ENCODE measurements at places on chromosomes 6 and 20. TPM values are rescaled to one million over a fixed set of nuclear protein-coding genes. Genes with fewer than 3 reads are reported as not detected.

ADGB gene
- 0.99 TPM for total RNA-seq

NNAT gene
- total RNA-seq, result 1,965 TPM

CAPN11 gene
- 0.20 TPM for total RNA-seq

GRCh38 chr6:154301839-154302752 lies 54.5 kb downstream of the IPCEF1 start:
- DNase-seq, result no peak

DNA sequence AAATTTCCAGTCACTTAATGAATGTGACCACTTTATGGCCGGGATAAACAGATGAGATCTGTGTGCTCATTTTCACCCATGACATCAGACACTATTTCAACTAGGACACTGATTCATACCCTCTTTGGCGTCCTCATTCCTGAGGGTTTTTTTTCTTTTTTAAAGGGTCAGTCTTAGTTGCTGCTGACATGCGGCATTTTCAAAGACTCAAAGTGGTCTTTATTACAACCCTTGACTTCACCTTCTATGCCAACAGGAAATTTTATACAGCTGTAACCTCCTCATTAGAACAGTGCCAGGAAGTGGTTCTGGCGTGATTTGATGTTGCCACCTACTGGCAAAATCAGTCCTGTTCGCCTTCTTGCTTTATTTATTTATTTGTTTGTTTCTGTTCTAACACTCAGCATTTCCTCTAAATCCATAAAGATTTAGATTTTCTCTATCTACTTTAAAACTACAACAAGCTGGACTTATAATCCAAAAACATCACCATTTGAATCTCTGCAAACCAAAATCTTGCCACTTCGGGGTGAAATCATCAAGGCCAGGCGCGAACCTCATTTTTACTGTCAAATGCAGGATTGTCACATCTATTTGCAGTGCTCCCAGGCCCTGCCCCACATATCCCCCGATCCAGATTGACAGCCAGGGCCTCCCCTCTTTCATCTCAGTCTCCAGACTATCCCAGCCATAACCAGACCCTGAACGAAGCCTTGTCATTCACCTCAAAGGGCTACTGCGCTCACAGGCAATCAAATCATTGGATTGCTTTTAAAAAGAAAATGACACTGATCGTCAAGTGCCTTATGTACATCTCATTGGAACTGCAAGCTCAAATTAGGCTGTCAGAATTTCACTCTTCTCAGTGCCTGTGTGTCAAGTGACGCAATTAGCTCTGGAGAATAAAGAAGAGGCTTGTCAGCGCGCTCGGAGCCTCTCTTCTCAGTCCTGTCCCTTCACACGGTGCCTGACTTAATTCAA lies 77.5 kb downstream of the C6orf118 start:
- peak; percentile 74 for DNase-seq

- no peak for DNase-seq
Measured at GRCh38 chr20:62266340-62266739, 28.0 kb downstream of the OSBPL2 start.

GRCh38 chr6:55937261-55937947 lies 62.0 kb upstream of the BMP5 start:
- no peak for DNase-seq

GRCh38 chr20:45826381-45827019 lies 612 bp downstream of the TNNC2 start:
- DNase-seq, result no peak

- no peak for DNase-seq
Measured at GRCh38 chr6:18118330-18118729, 4.1 kb downstream of the NHLRC1 start.

DNA sequence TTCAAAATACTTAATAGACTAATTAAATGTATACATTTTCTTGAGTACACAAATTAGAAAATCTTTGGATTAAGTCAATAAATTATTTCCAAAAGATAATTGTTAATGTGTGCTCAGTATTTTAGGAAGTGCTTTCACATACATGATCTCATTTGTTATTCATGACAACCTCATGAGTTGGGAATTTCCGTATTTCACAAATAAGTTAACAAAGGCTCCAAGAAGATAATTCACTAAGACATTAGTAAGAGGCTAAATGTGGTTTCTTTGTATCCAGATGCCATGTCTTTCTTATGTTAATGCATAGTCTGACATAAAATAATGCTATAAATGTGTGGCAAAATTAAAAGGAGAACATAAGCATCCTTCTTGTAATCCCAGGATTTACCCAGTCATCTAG lies 79.5 kb upstream of the TCF21 start:
- DNase-seq, result no peak

- DNase-seq, result no peak
Measured at GRCh38 chr20:965956-966355, 36.2 kb downstream of the RSPO4 start.

DNA sequence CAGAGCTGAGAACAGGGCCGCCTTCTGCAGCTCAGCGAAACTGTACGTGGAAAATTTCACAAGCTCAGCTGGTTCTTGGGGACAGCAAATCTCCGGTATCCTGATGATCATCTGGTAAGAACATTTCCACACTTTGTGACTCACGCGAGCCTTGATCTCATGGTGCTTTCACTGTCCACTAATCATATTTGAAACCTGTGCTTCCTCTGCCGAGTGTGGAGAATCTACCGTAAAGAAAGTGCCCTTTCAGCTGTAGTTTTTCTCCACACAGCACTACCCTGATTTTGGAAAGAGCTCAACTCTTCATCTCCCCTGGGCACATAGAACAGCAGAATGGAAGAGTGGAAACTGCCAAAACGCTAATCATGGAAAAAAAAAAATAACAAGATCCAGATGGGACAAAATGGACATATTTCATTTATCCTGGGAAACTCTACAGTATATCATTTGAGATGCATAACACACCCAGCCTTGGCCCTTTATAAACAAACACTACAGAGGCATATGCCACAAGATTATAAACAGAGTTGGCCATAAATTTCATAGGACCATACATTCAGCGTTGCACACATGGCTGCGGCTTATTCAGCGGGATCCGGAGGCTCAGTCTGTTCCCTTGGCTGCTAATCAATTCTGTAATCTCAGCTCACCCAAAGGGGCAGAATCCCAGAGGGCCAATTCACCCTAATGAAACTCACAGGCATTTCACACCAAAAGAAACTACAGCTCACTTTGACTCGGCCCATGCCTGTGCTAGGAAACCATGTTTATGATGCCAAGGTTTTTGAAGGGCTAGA lies 434.5 kb downstream of the HDGFL1 start:
- DNase-seq, result peak; percentile 11

GRCh38 chr6:45148278-45148677 lies 179.9 kb upstream of the RUNX2 start:
- no peak for DNase-seq

DNA sequence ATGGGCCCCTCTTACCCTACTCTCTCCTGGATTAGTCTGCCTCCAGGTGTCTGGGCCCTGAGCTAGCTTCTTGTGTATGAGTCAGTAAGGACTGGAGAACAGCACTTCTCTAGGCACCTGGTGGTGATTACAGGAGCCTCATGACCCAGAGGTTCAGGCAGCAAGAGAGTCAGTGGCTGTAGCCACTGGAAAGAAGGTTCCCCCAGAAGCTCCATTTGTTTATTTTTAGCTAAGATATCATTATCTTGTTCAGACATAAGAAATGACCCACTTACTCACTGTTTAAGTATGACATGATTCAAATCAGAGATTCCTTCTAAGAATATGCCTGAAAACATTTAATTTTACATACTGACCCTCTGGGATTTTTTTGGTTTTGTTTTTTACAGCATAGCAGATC lies 23.6 kb upstream of the SLC4A11 start:
- DNase-seq, result no peak

- no peak for DNase-seq
Measured at GRCh38 chr6:1942834-1943233, 302.6 kb downstream of the GMDS start.

DNA sequence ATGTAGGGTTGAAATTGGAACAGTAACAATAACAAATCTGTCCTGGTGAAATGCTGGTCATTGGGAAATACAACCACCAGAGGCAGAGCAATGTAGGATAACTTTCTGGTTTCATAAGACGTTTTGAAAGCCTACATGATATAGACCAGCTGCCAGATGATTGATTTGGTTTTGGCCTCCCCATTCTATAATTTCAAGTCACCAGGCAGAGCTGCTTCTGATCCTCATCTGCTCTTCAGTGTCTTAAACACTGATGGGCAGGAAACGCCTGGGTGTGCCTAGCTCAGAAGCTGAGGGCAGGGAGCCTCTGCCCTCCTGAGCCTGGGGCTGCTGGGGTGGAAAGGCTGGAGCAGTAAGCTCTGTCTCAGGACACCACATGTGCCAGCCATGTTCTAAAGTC lies 24.5 kb downstream of the DHX35 start:
- DNase-seq, result no peak

- DNase-seq, result no peak
Measured at GRCh38 chr20:1955217-1955616, 38.6 kb downstream of the PDYN start.
